NCI-H1930 (cell line): ENCODE measurements at places on chromosomes 2 and 18.

DNA sequence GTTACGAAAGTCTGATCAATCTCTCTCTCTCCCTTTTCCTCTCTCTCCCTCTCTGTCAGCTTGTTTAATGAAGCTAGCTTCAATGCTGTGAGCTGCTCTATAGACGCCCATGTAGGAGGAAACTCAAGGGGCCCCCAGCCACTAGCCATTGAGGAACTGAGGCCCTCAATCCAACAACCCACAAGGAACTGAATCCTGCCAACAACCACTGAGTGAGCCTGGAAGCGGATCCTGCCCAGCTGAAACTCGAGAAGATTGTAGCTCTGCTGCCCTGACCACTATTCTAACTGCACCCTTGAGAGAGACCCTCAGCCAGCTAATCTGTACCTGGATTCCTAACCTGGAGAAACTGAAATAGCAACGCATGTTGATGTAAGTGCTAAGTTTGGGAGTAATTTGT is 129.2 kb downstream of the BCL11A start:
- no peak for DNase-seq

DNA sequence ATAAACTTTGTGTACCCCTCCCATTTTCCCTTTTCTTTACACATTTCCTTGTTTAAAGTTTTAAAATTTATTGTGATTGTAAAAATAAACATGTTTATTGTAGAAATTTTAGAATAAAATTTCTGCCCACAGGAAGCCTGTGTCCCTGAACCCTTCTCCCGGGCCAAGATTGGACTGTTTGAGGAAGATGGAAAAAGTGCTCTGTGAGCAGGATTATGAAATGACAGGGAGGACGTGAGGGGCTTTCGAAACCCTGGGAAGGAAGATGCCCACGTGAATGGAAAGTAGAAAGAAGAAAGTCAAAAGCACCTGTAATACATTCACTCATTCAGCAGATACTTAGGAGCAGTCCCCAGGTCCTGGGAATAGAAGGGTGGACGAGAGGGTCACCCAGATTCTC is 25.4 kb upstream of the ATOH8 start:
- no peak for DNase-seq

DNA sequence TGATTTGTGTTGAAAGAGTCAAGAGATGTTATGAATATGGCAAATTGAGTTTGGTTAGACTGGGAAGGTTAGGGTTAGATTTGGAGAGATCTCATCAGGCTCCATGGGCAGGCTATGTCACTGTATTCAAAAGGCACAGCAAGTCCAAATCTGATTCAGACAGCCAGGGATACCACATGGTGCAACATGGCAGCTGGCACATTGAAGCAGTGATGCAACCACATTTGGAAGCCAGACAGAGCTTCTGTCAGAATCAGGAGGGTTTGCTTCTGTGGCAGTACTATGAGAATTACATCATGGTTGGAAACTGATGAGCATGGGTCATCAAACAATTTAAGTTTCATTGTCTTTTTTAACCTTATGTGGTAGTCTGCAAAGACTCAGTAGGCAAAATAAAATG is 772.2 kb downstream of the SUCLG1 start:
- no peak for DNase-seq

DNA sequence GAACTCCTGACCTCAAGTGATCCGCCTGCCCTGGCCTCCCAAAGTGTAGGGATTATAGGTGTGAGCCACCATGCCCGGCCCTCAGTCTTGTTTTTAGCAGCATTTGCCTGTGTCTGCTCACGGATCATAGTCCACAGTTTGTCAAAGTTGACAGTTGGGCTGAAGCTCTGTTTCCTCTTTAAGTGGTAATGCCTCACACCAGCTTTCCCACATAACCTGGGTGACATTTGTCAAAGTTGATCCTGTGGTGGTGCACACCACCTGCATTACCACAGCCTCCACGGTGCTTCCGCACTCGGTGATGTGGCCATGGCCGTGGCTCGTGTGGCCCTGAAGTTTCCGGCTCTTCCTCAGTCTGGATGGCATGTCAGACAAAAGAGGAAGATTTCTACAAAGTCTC is 27.1 kb downstream of the RAB31 start:
- DNase-seq = no peak

- DNase-seq = no peak
These were observed 8.6 kb upstream of the TMEM163 start for GRCh38 chr2:134727385-134727784.

- DNase-seq = no peak
These were observed 129.5 kb upstream of the TTC27 start for GRCh38 chr2:32498306-32498705.

DNA sequence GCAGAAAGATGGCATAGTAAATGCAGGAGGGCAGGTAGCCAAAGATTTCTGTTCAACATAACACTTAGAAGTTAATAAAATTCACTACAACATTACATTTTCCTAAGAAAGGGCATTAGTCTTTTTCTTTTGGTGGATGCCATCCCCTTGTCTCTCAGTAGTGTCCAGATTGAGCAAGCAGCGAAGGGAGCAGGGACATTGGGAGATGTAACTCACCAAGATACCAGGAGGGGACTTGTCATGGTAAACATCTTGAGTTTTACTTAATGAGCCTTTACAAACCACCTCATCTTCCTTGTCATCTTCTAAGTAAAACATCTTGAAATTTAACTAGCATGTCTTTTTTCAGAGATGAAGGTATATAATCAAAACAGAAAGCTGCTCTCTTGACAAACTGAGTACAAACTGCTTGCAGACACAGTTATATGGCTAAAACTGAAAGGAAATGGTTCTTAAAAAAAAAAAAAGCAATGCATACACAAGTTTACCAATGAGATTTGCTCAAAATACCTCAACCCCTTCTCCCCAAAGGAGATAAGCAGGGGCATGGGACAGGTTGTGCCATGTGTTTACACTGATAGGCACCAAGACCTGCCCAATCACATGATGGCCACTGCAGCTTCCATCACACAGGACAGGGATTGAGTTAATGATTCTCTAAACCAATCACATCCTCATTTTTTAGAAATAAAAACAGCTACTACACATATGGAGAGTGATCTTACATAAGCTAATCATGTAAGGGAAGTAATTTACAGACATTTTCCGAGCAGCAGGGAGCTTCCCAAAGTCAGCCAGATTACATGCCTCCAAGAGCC is 30.3 kb downstream of the LPIN2 start:
- no peak for DNase-seq

DNA sequence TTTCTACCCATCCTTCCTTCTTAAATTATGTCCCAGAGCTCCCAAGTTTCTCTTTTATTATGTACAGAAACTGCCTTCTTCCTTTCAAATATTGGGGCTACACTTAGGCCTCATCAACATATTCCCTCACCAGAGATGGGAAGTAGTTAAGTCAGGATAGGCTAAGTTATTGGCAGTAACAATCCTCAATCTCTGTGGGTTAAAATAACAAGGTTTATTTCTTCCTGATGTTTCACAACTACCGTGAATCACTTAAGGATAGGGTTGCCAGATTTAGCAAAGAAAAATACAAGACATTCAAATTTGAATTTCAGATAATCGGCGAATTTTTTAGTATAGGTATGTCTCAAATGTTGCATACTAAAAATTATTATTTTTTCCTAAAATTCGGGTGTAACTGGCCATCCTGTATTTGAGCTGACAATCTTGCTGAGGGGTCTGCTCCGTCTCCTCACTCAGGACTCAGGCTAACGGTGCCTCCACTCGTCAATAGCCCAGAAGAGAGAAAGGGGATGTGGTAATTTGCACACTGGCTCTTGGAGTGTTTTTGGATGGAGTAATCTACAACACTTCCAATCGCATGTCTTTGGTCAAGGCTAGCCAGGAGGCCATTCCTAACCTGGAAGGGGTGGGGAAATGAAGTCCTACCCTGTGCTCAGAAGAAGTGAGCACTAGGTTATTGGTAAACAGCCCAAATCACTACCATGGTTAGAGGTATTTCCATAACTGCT is 91.7 kb downstream of the ACTR3 start:
- no peak for DNase-seq

DNA sequence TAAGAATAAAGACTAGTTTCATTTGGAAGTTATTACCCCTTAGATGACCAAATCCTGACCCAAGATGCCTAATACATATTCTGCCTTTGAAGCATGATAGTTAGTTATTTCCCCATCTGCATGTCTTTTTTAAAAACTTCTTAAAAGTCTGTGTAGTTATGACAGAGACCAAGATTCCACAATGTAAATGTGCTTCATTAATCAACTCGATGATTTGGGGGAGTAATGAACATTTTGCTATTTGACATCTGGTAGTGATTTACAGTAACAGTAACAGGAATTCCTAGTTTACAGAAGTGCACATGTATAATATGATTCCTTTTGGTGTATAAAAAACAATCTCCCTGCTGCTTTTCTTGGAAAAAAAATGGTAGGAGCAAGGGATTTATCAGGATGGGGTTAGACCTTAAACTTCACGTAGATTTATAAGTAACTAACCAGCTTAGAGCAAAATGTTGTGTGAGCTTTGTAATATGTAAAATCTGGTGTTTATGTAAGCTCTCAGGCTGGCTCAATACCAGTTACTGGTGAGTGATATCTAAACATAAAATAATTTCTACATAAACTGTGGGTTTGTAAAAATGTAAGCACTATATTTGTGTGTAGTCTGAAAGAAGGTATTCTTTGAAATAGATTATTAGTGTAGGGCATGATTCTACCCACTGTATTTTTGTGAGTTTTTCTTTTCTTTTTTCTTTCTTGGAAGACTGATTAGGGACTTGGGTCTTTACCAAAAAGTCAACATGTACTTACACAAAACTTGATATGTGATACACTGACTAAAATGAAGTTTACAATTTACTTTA is 641.6 kb downstream of the EPHA4 start:
- DNase-seq = no peak

DNA sequence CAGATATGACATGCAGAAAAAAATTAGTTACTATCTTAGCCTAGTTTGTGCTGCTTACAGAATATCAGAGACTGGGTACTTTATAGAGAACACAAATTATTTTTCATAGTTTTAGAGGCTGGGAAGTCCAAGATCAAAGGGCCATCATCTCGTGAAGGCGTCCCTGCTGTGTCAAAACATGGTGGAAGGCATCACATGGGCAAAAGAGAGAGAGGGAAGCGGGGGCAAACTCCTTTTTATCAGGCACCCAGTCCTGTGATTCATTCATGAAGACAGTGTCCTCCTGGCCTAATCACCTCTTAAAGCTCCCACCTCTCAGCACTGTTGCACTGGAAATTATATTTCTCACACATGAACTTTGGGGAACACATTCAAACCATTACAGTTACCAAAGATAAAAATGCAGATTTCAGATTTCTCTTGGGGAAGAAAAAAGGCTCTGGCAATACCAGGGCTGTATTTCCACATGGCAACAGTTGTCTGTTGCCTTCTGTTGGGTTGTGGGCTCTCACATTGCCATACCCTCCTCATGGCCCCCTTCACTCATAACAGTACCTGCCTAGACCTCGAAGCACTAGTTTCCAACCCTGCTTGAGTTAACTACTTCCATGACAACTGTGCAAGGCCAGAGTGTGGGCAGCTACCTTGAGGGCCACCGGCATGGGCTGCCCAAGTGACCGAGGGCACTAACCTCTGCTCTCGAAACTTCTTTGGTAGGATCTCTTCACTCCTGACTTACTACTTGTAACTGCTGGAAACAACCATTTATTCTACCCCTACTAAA is 2.7 kb upstream of the ACTR3 start:
- DNase-seq = no peak

GRCh38 chr2:191125646-191126045 is 25.1 kb downstream of the STAT4 start:
- no peak for DNase-seq

DNA sequence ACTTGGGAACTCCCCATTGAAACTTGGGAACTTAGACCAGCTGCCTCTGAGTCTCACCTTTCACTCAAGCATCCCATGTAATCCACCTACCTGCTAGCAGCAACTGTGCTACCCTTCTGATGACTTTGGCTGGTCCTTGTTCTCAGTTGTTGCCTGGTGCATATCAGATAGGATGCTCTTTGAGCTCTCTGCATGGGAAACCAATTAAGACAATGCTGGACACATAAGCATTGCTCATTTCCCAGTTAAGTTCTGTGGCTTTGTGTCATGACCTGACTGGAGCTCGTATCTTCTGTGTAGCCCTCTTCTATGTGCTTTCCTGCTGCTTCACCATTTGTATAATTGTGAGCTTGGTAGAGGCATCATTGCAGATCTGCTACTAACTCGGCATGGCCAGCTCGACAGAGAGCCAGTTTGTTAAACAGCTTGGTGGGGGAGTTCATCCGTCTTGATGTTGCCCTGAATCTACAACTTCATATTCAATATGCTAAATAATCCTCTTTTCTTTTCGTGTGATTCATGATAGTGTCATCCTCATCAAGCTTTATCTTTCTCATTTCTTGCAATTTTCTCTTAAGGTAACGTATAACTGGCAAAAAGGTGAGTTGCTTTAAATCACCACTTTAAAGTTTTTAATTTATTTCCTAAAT is 447.5 kb upstream of the SLC14A2 start:
- no peak for DNase-seq

DNA sequence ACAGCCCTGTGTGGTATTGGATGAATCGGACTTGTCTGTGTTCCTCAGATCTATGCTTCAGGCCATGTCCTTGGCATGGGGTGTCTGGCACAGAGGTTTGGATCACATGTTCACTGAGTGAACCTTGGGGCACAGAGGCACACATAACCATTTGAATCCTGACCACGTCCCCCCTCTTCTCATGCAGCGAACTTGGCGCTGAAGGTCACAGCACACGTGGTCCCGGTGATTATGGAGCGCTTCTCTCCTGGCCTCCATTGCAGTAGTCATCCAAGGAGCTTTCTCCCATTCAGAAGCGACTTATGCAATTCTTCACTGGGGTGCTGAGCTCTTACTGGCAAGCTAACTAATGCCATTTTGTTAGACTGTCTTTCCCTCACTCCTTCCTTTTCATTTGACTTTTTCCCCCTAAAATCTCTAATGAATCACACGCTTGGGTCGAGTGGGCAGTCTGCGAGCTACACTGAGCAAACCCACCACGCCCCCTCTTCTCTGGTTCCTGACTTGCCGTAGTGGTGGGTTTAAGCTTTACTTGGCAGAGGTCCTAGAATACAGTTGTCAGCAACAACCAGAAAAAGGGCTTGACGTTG is 59.4 kb downstream of the KCNG2 start:
- no peak for DNase-seq

GRCh38 chr2:19178175-19178574 is 180.2 kb downstream of the OSR1 start:
- DNase-seq = no peak

GRCh38 chr2:128765811-128766210 is 447.1 kb upstream of the HS6ST1 start:
- no peak for DNase-seq

- DNase-seq = no peak
These were observed 176.1 kb downstream of the TXNL1 start for GRCh38 chr18:56462276-56462675.

GRCh38 chr18:51169731-51170130 is 27.8 kb downstream of the MEX3C start:
- DNase-seq = no peak

DNA sequence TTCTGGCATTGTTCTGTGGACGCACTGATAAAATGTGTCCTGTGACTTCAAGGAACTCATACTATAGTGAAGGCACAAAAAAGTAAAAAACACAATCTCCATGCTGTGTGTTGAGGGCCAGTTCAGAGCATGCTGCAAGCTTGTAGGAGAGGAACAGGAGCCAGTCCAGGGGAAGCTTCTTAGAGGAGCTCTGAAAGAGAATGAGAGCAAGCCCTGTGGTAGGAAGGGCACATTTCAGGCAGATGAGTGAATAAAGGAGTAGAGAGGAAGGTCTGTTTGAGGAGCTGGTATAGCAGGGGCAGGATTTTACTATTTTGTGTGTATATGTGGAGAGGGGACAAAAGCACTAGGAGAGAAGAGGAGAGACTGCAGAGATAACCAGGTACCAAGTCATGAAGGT is 478.3 kb downstream of the ZEB2 start:
- no peak for DNase-seq
